ENCODE measurements at places on chromosomes 3 and 15.

DNA sequence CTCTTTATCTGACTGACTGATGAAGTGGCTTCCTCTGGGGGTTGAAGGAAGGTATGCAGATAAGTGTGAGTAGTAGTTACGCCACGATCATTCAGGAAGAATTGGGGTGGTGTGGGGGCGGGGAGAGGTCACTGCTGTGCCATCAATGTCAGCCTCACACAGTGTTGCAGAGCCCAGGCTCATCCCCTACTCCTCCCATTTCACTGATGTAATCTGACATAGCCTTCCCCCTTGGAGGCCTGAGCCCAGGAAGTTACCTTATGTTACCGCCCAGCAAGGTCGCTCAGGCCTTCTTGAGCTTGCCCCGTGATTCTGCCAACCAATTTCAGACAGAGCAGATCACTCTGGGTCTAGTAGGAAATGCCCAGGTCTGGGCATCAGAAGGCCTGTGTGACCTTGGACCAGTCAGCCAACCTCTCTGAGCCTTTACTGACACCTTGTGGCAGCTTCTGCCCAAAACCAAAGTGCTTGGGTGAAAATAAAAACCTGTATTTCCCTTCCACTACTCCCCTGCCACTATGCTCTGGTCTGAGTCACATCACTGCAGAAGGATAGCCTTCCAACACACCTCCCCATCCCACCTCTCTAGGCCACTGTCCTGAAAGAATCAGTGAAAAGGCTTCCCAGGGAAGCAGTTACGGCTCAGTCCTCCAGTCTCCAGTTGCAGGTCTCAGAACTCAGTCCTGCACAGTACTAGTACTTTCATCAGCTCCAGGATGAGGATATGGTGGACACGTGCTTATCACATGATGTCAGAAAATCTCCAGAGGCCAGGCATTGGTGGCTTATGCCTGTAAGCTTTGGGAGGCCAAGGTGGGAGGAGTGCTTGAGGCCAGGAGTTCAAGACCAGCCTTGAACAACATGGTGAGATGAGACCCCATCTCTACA, 28.1 kb upstream of the INSYN1 start:
- no peak for DNase-seq

- no peak for DNase-seq
Measured at GRCh38 chr3:46539443-46540005, 26.6 kb downstream of the LRRC2 start.

GRCh38 chr15:26475554-26475953, 297.3 kb downstream of the GABRB3 start:
- DNase-seq: no peak

DNA sequence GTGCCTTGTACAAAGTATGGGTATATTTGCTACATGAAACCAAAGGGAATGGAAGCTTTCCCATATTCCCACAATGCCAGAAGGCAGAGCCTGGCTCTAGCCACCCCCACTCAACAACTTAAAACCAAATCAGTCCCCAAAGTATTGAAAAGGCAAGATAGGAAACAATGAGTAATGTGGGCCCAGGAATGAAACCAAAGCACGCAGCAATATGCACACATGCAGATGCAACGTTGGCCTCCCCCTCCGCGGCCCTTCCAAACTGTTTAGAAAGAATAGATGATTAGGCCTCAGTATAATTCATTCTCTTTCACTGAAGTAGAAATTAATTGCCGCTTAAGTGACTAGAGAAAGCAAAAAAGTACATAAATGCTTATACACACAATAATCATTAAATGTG, 59.1 kb downstream of the THRB start:
- DNase-seq: no peak

DNA sequence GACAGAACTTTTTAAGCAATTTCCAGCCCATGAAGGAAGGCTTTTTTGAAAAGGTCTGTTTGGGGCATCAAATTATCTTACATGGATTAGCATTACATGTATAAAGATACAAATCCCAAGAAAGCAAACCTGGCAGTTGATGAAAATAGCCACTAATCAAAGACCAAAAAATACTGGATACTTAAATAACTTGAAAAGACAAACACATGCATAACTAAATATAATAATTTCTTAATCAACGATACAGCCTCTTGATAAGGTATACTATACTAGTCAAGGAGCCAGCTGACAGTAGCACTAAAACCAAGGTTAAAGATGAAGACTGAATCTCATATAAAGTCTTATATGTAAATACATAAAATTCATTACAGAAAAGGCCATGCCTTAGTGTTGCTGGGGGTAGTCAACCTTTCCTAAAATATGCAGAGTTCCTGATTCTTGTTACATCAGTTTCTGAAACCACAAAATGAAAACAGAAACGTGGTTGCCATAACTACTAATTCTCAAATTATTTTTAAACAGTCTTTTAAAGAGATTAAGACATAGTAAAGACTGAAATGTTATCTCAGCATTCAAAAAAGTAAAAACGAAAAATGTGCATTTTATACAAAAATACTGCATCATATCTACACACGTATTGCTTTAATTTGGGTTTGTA, 2.0 kb downstream of the ANKRD28 start:
- no peak for DNase-seq

DNA sequence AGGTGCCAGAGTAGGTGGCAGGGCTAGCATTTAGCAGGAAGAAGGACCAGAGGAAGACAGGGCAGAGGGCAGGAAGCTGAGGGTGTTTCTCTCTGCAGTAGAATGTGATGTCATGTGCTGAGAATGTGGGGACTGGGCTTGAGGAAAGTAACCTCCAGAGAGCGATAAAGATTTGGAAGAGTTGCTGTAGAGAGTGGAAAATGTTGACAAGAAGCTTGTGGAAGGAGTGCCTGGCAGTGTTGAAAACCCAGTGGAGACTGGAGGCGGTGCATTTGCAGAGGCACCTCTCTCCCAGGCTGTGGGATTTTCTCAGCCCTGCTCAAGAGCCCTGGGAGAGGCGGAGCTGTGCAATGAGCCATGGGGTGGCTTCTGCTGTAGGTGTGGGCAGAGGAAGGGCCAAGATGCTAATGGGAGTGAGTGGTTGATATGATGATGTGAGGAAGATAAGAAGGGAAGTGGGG, 54.8 kb downstream of the MESD start:
- DNase-seq: no peak

GRCh38 chr15:83970295-83970890, 265.2 kb upstream of the GOLGA6L4 start:
- no peak for DNase-seq

GRCh38 chr3:187830181-187830580, 84.9 kb upstream of the BCL6 start:
- no peak for DNase-seq

DNA sequence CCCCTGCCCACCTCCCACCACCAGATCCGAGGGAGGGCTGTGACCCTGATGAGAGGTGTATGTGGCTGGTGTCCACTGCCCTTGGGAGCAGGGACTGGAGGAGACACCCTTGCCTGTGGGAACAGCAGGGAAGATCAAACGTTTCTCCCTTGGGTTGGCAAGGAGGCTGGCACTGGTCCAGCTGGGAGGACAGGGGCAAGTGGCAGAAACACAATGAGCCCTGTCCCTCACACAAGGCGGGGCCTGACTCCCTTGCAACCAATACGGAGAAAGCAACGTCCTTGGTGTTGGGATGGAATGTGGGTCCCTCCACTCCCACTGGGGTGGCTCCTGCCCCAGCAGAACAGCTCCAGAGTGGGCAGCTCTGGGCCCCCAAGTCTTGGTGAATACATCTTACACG, 5.2 kb downstream of the HYAL2 start:
- no peak for DNase-seq

- DNase-seq: no peak
Measured at GRCh38 chr3:132265488-132265887, 51.7 kb upstream of the ACP3 start.

DNA sequence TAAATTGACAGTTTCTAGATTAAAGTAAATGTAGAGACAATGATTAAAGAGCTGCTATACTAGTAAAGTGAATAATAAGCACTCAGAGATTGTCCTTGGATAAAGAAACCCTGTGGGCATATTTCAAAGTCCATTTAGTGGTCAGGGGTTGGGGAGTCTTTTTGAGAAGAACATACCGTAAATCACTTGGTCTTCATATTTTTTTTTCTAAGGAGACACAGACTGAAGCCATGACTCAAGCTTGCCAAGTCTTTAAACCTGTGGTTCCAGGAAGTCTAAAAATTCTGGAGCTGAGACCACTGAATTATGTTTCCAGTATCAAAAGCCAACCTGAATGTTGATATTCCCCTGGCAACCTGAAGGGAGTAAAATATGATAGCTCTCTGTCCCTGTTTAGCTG, 171.0 kb downstream of the TPRG1 start:
- no peak for DNase-seq

DNA sequence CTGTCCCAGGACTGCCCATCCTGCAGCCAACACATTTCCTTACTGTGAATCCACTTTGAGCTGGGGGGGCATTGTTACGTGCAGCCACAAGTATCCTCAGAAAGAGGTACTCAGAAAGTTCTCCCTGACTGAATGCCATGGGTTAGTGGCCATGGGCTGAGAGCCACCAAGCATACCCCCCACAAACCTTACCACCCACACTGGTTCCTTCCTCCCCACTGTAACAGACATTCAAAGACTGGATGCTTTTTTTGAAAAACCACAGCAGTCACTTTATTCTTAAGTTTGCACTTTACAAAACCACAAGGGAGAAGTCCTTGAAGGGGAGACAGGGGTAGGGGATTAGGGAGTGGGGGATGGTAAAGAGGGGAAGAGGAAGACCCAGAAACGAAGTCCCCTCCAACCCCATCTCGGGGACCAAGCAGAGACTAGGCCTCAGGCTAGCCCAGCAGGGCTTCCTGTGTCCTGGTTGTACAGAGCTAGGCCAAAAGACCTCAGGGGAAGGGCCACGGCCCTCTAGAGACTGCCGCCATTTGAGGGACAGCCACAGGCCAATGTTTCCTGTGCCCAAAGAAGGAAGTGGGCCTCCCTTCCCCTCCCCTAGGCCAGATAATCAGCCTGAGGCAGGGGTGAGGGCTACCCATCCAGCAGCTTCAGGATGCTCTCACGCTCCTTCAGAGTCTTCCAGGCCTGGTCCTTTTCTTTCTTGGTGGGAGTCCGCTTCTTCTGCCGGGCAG, 10.1 kb upstream of the CAMK1 start:
- DNase-seq: no peak

GRCh38 chr3:52405066-52405465, 39.8 kb downstream of the SEMA3G start:
- DNase-seq: no peak

DNA sequence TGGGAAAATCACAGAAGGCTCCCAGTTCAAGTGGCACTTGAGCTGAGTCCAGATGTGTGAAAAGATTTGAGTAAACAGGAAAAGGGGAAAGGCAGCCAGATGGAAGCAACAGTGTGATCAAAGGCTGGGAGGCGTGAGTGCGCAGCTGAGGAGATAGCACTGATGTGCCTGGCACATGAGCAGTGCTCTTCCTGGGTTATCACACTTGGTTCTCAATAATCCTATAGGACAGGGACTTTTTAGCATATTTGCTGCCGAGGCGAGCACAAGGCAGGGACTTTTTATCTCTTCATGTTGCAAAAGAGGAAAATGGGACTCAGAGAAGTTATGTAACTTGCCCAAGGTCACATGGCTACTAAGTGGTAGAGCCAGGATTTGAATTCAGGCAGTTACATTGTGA, 39.6 kb downstream of the CORO2B start:
- DNase-seq: no peak

GRCh38 chr15:41806291-41807181, 21.4 kb upstream of the JMJD7 start:
- no peak for DNase-seq
